ENCODE measurements at places on chromosomes 11 and 22. TPM values are rescaled to one million over a fixed set of nuclear protein-coding genes. Genes with fewer than 3 reads are reported as not detected.

The ATXN10 gene
- total RNA-seq = 117 TPM

The SORL1 gene
- 0.92 TPM for total RNA-seq

The IGLL1 gene
- total RNA-seq = not detected

The KRTAP5-4 gene
- not detected for total RNA-seq

The ACTN3 gene
- total RNA-seq = not detected

DNA sequence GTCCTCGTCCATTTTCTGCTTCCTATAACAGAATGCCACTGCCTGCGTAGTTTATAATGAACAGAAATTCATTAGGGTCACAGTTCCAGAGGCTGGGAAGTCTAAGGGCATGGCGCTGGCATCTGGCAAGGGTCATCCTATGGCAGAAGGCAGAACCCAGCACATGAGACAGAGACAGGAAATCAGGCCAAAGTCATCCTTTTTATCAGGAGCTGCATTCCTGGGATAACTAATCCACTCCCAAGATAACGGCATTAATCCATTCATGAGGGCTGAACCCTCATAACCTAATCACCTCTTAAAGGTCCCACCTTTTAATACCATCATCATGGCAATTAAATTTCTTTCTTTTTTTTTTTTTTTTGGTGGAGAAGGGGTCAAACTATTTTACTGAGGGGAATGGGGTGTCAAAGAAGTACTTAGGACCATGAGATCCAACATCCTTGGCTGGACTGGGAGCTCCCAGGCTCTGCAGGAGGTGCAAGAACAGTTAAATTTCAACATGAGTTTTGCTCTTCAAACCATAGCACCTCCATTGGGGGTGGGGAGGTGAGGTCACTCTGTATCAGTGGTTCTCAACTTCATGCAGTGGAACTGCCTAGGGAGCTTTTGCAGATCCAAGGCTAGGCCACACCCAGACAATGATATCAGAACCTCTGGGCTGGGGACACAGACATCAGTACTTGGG lies 4.4 kb downstream of the TMEM109 start:
- no peak overlapping the region for H3K27ac ChIP-seq
- peaks cover 12% of the 10 kb centered on the region for H3K36me3 ChIP-seq
- DNase-seq = no peak
- H3K27me3 ChIP-seq = no peaks in the 10 kb centered on the region
- no peak overlapping the region for H3K4me3 ChIP-seq
- H3K4me1 ChIP-seq = peaks cover 32% of the 10 kb centered on the region

GRCh38 chr11:102251423-102251822 lies 65.9 kb upstream of the BIRC3 start:
- H3K27ac ChIP-seq = no peak overlapping the region
- no peak for DNase-seq
- no peaks in the 10 kb centered on the region for H3K36me3 ChIP-seq
- H3K4me1 ChIP-seq = peaks cover 5% of the 10 kb centered on the region
- H3K4me3 ChIP-seq = no peak overlapping the region

GRCh38 chr11:46075928-46076327 lies 45.3 kb downstream of the PHF21A start:
- peaks cover 6% of the 10 kb centered on the region for H3K36me3 ChIP-seq
- H3K27ac ChIP-seq = no peak overlapping the region
- DNase-seq = no peak
- no peak overlapping the region for H3K4me3 ChIP-seq

DNA sequence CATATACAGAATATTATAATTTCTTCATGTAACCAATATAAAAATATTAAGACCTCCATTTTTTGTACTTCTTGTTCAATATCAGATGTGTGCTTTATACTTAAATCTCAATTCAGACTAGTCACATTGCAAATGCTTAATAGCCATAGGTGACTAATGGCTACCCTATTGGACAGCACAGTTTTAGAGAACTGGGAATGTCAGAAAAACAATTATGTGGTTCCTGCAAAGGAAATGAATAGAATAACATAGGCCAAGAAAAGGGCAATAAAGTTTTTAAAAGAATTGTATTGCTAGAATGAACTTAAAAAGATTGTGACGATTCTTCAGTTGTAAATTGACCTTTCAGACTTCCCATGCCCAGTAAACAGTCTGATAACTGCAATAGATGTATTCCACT lies 843.0 kb downstream of the METTL15 start:
- H3K27me3 ChIP-seq = no peaks in the 10 kb centered on the region
- no peaks in the 10 kb centered on the region for H3K36me3 ChIP-seq
- peaks cover 3% of the 10 kb centered on the region for H3K4me1 ChIP-seq
- no peak for DNase-seq

DNA sequence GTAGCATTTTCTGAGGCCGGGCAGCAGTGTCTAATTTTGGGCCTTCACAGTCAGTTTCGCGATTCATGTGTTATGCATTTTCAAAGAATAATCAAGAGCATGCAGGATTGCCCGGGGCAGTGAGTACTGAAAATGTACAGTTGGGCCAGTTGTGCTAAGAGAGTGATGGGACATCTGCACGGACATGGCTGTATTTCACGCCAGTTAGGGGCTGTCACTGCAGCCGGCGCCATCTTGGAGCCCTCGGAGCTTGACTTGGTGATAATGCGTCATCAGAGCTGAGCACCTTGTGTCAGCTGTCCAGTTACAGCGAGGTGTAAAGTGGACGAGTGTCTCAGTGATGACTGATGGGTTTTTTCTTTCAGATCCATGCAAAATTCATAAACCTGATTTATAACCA lies 188.9 kb downstream of the TBC1D22A start:
- no peak for DNase-seq
- no peak overlapping the region for H3K4me3 ChIP-seq
- peaks cover 7% of the 10 kb centered on the region for H3K36me3 ChIP-seq
- H3K4me1 ChIP-seq = no peaks in the 10 kb centered on the region

- H3K27ac ChIP-seq = no peak overlapping the region
- H3K4me3 ChIP-seq = no peak overlapping the region
- no peak for DNase-seq
- H3K27me3 ChIP-seq = no peaks in the 10 kb centered on the region
- H3K36me3 ChIP-seq = no peaks in the 10 kb centered on the region
Measured at GRCh38 chr22:49574205-49574880, 253.3 kb downstream of the BRD1 start.

DNA sequence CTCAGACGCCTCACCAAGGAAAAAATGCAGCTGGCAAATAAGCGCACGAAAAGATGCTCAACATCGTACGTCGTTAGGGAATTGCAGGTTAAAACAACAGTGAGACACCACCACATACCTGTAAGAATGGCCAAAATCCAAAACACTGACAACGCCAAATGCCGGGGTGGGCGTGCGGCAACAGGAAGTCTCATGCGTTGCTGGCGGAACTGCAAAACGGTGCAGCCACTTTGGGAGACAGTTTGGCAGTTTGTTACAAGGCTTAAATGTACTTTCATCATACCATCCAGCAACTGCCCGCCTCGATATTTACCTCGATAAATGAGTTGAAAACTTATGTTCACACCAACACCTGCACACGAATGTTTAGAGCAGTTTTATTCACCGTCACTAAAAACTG lies 7.5 kb upstream of the CTSD start:
- H3K27me3 ChIP-seq = no peaks in the 10 kb centered on the region
- no peaks in the 10 kb centered on the region for H3K36me3 ChIP-seq
- H3K4me3 ChIP-seq = no peak overlapping the region

DNA sequence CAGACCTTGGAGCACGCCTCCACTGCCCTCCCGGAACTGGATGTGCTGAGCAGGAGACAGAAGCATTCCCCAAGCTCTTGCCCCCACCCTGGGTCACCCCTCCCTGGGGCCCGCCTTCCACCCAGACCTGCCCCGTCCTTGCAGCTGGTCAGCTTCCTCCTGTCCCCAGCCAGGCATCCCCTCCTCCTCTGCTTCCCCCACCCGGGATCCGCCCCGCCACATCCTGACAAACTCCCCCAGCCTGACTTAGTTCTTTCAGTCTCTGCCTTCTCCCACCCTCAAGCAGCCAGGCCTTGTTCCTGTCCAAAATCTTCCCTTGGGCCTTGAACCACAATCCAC lies 1.1 kb upstream of the PLXNB2 start:
- H3K4me1 ChIP-seq = peaks cover 40% of the 10 kb centered on the region
- H3K27ac ChIP-seq = peak overlapping the region; percentile 97
- H3K36me3 ChIP-seq = no peaks in the 10 kb centered on the region
- DNase-seq = no peak

- H3K27me3 ChIP-seq = peaks cover 37% of the 10 kb centered on the region
- H3K36me3 ChIP-seq = peaks cover 2% of the 10 kb centered on the region
- no peak overlapping the region for H3K27ac ChIP-seq
- H3K4me3 ChIP-seq = no peak overlapping the region
- DNase-seq = no peak
- H3K4me1 ChIP-seq = no peaks in the 10 kb centered on the region
Measured at GRCh38 chr11:32072872-32073643, 17.8 kb upstream of the RCN1 start.

- no peak overlapping the region for H3K4me3 ChIP-seq
- peak overlapping the region; percentile 90 for H3K27ac ChIP-seq
- peaks cover 24% of the 10 kb centered on the region for H3K36me3 ChIP-seq
Measured at GRCh38 chr22:29503811-29504372, 23.9 kb downstream of the NEFH start.

- H3K4me3 ChIP-seq = no peak overlapping the region
- no peak for DNase-seq
Measured at GRCh38 chr11:83970061-83970671, 684.0 kb upstream of the CCDC90B start.

- peaks cover 4% of the 10 kb centered on the region for H3K4me1 ChIP-seq
- H3K27me3 ChIP-seq = no peaks in the 10 kb centered on the region
- no peaks in the 10 kb centered on the region for H3K36me3 ChIP-seq
Measured at GRCh38 chr11:128201009-128201408, 386.3 kb downstream of the ETS1 start.

DNA sequence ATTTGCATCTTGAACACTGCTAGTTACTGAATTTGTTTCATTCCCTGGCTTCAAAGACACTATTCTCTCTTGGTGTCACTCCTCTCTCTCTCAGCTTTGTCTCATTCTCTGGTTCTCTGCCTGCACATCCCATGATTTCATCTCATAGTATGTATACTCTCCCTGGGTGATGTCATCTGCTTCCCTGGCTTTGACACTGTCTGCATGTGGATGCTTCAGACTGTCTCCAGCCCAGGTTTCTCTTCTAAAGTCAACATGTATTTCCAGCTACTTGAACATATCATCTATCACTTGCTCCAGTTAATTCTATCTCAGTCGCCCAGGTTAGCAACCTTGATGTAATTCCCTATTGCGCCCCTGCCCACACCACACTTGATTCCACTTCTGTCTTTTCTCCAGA lies 9.3 kb upstream of the ACAT1 start:
- H3K4me1 ChIP-seq = peaks cover 6% of the 10 kb centered on the region
- no peak for DNase-seq
- H3K36me3 ChIP-seq = peaks cover 8% of the 10 kb centered on the region
- no peak overlapping the region for H3K4me3 ChIP-seq

GRCh38 chr22:45644714-45645113 lies 26.9 kb upstream of the ATXN10 start:
- peaks cover 14% of the 10 kb centered on the region for H3K27me3 ChIP-seq
- H3K27ac ChIP-seq = no peak overlapping the region
- peaks cover 3% of the 10 kb centered on the region for H3K4me1 ChIP-seq
- H3K4me3 ChIP-seq = no peak overlapping the region

DNA sequence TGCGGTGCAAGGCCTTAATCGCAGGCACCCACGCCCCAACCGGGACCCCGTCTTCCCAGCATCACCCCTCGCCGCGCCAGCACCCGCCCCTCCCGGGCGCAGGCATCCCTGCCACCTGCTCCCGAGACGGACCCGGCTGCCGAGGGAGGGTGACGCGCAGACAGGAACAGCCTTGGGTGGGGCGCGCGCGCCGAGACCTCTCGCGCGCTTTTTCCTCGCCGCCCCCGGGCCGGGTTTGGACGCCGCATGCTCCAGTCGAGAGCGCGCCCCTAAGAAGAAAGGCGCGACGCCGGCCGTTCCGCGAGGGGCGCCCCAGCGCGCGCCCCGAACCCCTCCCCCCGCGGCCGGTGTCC lies 504 bp downstream of the CFL1 start:
- H3K4me1 ChIP-seq = peaks cover 62% of the 10 kb centered on the region
- peak overlapping the region; percentile 63 for H3K27ac ChIP-seq
- H3K36me3 ChIP-seq = peaks cover 34% of the 10 kb centered on the region
- H3K4me3 ChIP-seq = peak overlapping the region; percentile 97
- H3K27me3 ChIP-seq = no peaks in the 10 kb centered on the region

- peaks cover 12% of the 10 kb centered on the region for H3K4me1 ChIP-seq
- DNase-seq = no peak
- peaks cover 3% of the 10 kb centered on the region for H3K36me3 ChIP-seq
Measured at GRCh38 chr11:33634291-33634834, 66.3 kb downstream of the C11orf91 start.

DNA sequence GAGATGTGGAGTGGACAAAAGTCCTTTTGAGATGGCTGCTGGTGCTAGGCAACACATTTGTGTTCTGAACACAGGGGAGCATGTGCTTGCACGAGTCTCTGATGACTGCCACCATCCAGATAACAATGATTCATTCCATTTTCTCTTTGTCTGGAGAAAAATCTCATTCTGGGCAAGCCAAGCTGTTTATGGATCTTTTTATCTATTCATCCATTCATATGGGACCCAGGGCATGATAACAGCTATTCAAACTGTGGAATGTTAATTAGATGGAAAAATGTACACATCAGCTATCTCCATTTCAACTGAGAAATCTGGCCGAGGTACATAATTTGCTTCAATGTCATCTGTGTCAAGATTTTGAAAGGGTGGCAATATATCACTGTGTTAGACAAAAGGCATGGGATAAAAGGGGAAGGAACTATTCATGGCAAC lies 117.5 kb upstream of the ZBED5 start:
- no peak for DNase-seq
- peaks cover 4% of the 10 kb centered on the region for H3K36me3 ChIP-seq
- H3K27me3 ChIP-seq = peaks cover 13% of the 10 kb centered on the region
- no peaks in the 10 kb centered on the region for H3K4me1 ChIP-seq

GRCh38 chr22:28950617-28951411 lies 67.4 kb downstream of the ZNRF3 start:
- DNase-seq = no peak
- peaks cover 50% of the 10 kb centered on the region for H3K4me1 ChIP-seq
- peaks cover 7% of the 10 kb centered on the region for H3K36me3 ChIP-seq
- peak overlapping the region; percentile 38 for H3K27ac ChIP-seq
- H3K27me3 ChIP-seq = no peaks in the 10 kb centered on the region
- H3K4me3 ChIP-seq = no peak overlapping the region

DNA sequence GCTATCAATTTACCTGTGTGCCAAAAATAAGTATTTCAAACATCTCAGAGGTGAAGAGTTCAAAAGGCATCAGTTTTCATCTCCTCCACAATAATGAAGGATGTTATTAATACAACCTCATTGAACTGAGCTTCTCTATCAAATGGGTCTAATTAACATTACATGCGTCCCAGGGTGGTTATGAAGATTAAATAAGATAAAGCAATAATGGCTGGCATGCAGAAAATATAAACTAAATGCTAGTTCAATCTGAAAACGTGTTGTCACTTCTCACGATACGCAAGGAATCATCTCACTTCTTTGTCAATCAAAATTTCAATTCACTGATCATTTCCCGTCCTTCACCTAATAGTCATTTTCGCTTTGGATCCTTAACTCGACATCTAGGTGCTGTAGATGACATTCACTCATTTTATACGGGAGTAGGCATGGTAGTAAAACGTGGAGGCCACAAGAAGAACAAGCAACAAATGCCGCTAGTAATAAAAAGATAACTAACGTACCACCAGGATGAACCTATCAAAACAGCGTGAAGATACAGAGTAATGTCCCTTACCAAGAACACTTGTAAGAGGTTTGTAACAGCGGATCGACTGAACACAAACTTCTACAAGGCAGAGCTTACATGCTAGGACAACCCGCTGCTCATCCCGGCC lies 918 bp downstream of the CHORDC1 start:
- no peak for DNase-seq
- H3K36me3 ChIP-seq = no peaks in the 10 kb centered on the region
- peak overlapping the region; percentile 95 for H3K4me3 ChIP-seq
- H3K4me1 ChIP-seq = peaks cover 50% of the 10 kb centered on the region

- H3K4me1 ChIP-seq = peaks cover 4% of the 10 kb centered on the region
- H3K36me3 ChIP-seq = peaks cover 1% of the 10 kb centered on the region
- no peak for DNase-seq
- H3K27ac ChIP-seq = no peak overlapping the region
- no peaks in the 10 kb centered on the region for H3K27me3 ChIP-seq
Measured at GRCh38 chr11:78533399-78533798, 41.3 kb downstream of the NARS2 start.
